ENCODE measurements at places on chromosomes 1 and 21.

DNA sequence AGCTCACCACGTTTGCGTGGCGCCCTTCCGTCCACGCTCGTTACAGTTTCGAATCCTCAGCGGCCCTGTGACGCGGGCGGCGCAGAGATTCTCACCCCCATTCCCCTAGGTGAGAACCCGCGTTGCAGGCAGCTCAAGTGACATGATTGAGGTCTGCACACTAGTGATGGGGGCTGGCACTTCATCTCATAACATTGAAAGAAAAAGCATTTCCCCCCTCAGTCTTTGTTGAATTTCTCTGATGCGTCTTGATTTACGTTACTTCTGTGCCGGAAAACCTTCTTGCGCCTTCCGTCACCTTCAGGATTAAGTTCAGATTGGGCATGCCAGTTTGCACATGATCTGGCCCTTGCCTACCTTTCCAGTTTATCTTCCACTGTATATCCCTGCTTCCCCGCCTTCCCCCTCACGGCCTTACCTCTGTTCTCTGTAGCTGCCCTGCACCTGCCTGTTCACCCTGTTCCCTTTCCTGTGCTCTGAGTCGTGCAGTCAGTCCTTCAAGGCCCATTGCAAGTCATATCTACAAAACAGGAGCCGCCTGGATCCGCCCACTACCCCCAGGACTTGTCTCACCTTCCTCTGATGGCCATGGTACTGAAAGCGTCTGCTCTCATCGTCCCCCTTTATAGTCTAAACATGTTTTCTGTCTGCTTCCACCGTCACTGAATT is 1.1 kb downstream of the CTPS1 start:
- DNase-seq = peak; percentile 28

GRCh38 chr21:32705901-32706300 is 21.9 kb downstream of the SYNJ1 start:
- no peak for DNase-seq

- no peak for DNase-seq
Measured at GRCh38 chr1:17128361-17128760, 9.1 kb upstream of the PADI2 start.

- no peak for DNase-seq
Measured at GRCh38 chr1:228983661-228984060, 248.4 kb downstream of the RHOU start.

GRCh38 chr1:11027316-11027715 is 14.9 kb downstream of the TARDBP start:
- no peak for DNase-seq

DNA sequence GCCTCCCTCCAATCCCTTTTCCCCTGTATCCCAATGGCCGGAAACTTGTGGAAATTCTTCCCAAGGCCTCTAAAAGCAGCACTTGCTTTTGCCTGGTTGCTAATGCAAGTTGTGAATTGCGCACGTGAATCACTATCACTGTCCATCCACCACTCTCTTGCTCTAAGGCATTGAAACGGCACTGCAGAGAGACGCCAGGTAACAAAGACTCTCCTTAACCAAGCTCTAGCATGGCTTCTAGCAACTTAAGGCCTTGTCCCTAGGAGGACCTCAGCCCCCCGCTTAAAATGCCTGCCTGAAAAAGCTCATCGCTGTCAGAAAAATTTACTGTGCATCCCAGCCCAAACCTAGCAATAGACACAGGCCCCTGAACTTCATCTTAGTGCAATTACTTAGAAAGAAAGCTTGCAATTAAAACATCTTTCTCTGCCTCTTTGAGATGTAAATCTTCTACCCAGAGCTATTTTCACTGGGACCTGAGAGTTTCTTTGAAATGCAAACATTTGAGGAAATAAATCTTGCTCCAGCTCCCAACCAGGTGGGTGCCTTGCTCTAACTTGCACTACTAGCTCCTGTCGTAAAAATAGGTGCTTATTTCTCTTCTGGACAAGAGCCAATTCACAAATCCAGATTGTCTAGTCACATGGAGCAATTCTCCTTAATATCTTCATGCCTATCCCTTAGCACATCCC is 32.9 kb upstream of the ITLN2 start:
- no peak for DNase-seq

DNA sequence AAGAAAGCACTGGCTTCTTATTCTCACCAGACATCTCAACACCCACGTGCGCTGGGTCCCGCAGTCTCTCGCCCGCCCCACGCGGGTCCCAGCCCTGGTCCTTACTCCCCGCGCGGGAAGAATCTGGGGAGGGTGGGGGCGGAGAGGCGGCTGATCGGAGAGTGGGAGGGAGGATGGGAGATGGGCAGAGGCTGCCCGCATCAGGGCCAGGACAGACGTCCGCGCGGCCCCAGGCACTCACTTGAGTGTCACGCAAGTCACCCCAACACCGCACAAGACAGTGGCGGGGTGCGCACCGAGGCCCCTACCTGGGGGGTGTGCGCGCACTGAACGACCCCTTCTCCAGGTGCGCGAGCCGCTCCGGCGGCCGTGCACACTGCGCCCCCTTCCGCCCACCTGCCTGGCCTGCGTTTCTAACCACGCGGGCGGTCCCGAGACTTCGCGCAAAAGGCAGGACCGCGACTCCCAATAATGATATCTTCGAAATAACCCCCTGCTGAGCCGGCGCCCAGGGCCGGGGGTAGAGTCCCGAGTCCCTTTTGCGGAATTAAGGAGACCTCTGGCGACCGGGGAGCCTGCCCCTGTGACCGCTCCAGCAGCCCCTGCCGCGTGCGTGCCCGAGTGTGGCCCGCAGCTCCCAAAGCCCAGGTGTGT is 6.0 kb upstream of the SIM2 start:
- DNase-seq = no peak

DNA sequence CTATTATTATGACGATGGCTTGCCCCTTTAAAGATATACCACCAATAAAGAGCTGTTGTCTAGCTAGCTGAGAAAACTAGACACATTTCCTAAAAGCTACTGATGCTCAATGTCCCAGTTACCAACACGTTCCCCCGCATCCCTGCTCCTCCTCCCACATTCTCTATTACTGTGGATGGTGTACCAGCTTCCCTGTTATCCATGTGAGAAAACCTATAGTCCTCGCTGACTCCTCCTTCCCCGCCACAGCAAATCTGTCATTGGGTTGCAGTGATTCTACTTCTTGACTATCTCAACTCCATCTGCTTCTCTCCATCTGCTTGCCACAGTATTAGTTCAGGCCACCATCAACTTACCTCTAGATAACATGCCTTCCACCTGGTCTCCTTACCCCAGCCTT is 337.5 kb downstream of the KCNH1 start:
- DNase-seq = no peak

DNA sequence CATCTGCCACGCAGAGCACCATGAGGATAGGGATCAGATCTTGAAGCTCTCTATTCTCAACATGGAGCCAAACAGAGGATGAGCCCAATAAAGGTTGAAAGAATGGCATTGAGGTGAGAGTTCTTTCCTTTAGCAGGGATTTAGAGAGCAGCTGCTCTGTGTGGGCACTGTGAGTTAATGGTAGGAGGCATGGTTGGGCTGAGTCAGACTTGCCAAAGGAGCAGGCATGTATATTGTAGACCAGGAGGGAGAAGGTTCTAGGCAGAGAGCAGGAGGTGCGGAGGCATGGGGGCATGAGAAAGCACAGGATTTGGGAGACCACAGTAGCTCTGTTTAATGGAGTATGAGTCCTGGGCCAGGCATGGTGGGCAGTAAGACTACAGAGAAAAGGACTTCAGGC is 32.0 kb downstream of the TMEM53 start:
- no peak for DNase-seq

GRCh38 chr1:225746361-225747179 is 31.1 kb upstream of the SRP9 start:
- peak; percentile 67 for DNase-seq

GRCh38 chr1:25906644-25907300 is 553 bp upstream of the STMN1 start:
- DNase-seq = no peak

DNA sequence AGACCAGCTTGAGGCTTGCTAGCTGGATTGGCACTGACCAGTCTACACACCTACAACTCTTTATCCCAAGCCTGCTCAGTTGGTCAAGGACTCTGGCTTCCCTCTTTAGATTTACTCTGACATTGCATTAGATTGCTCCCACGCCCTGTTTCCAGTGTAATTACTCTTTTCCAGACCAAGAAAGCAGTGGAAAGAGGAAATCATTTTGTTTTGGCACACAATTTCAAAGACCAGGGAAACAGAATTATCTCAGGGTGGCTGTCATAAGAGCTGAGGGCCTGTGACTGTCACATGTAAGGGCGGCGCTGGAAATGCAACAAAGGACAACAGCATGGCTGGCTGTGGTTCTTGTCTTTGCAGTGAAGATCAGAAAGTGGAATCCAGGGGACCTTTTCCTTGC is 302.7 kb downstream of the HHAT start:
- DNase-seq = no peak

- no peak for DNase-seq
Measured at GRCh38 chr1:219902951-219903350, 25.4 kb downstream of the SLC30A10 start.

DNA sequence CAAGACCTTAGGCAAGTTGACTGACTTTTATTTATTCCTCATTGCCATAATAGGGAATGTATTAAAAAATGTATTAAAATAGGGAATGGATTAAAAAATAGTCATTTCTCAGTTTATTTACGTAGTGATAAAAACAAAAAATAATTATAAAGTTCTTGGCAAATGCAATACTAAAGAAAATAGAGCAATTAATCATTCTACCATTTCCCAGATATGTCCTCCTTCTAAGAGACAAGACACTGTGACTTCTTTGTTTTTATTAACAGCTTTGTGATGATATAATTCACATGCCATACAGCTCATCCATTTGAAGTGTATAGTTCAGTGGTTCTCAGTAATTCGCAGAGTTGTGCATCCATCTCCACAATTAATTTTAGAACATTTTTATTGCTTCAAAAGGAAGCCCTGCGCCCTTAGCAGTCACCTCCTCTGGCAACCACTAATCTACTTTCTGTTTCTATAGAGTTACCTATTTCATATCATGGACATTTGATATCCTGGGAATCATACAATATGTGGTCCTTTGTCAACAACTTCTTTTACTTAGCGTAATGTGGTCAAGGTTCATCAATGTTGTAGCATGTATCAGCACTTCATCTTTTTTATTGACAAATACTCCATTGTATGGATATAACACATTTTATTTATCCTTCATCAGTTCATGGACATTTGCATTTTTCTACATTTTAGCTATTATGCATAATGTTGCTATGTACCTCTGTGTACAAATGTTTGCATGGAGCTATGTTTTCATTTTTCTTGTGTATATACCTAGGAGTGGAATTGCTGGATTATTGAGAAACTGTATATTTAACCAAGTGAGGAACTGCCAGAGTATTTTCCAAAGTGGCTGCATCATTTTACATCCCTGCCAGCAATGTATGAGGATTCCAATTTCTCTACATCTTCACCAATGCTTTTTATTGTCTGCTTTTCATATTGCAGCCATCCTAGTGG is 5.6 kb downstream of the TBX19 start:
- no peak for DNase-seq

GRCh38 chr1:87763483-87763882 is 434.8 kb downstream of the LMO4 start:
- DNase-seq = no peak

GRCh38 chr1:96472471-96472870 is 249.1 kb upstream of the PTBP2 start:
- DNase-seq = no peak

DNA sequence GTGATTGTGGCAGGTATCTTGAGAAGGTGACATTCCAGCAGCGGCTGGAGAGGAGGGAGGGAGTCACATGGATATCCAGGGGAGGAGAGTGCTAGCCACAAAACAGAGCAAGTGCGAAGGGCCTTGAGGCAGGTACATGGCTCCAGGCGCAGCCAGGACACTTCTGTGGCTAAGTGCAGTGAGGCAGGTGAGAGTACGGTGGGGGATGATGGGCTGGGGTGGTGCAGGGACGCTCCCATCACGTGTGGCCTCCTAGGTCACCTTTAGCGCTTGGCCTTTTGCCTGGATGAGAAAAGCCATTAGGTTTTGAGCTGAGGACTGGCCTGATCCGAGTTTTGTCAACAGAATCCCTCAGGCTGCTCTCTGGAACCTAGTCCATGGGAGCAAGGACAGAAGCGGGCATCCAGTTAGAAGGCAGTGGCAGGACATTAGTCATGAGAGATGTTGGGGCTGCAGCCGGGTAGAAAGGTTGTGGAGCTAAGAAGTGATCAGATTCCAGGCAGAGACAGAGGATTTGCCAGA is 31.6 kb downstream of the SMYD2 start:
- no peak for DNase-seq

- no peak for DNase-seq
Measured at GRCh38 chr1:176515310-176515709, 52.3 kb downstream of the PAPPA2 start.

GRCh38 chr1:156160743-156161171 is 7.4 kb downstream of the SEMA4A start:
- DNase-seq = no peak

DNA sequence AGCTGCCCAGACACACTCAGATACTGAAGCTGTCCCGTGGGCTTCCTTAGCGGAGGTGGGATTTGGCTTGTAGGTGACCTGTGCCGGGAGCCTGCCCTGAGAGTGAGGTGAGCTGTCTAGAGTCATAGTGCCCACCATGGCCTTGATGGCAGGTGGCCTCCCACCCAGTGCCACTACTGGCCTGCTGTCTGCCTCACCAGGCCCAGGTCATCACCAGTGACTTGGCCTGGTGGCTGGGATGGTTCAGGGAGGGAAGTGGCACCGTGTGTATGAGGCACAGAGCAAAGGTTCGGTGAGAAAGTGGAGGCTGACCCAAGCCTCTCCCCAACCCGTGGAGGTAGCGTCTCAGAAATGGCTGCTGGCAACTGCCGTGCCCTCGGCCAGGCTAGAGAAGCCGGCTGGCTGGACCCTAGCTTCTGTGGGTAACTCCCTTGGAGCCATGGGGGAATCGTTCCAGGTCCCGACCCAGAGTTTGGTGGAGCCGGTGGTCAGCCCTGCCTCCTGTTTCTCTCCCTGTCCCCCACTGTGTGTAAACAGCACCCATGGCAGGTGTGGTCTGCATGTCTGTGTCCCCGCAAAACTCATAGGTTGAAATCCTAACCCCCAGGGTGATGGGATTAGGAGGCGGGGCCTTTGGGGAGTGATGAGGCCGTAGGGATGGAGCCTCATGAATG is 155.4 kb upstream of the C1orf174 start:
- DNase-seq = no peak

DNA sequence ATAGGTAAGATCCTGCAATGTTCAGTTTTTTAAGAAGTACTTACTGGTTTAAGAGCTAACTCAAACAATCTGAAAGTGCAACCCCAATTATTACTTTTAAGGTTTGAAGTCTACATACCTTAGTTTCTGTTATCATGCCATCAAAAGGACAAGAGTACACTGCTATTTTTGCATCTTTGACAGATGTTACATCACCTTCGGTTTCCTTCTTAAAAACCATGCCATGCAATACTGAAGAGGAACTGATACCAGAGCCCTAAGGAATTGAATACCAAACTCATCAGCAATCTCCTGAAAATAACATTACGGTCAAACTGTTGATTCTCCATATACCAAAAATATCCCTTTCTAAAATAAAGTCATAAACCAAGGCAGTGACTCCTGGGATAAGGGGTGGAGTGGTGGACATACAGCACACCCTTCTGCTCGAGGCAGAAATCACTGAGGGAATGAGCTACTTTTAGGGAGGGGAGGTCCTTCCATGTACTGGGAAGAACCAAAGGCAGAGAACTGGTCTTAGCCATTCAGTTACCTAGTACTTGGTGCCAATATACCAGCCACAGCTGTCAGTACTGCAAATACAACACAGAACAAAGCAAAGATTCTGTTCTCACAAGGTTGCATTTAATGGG is 8.5 kb downstream of the CCT8 start:
- no peak for DNase-seq

- DNase-seq = no peak
Measured at GRCh38 chr1:166865926-166866325, 10.1 kb downstream of the TADA1 start.

- no peak for DNase-seq
Measured at GRCh38 chr1:45510036-45510971, 10.2 kb downstream of the MMACHC start.

All from HuH-7.5 (cell line).